ENCODE measurements at places on chromosomes 2 and 18.

DNA sequence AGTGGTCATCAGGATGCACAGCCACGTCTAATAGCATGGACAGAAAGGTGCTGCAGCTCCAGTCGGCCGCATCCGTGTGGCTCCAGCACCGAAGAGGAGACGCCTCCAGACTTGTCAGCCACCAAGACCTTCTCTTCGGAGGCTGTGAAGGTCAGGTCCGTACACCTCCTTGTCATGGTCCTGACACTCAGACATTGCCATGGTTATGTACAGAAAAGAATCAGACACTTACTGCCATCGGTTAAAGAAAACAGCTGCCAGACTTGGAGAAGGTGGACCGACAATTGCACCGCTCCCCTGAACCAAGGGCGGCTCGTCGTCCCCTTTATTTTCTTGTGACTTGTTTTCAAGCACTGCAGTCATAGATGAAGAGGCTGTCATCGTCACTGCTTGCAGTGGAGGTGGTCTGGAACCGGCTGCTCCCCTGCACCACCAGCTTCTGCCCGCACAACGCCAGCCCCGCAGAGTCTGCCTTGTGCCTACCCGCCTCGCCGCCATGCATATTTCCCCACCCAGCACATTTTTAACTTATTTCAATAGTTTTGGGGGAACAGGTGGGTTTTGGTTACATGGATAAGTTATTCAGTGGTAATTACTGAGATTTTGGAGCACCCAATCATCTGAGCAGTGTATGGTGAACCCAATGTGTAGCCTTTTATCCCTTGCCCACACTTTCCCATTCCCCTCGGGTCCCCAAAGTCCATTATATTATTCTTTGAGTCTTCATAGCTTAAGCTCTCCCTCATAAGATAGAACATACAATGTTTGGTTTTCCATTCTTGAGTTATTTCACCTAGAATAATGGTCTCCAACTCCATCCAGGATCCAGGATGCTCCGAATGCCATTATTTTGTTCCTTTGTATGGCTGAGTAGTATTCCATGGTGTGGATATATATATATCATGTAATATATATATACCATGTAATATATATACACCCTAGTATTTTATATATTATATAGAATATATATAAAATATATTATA lies 18.1 kb downstream of the FBXO48 start:
- DNase-seq = no peak

- no peak for DNase-seq
Measured at GRCh38 chr2:238527565-238527964, 100.8 kb downstream of the ASB1 start.

- DNase-seq = no peak
Measured at GRCh38 chr2:163259489-163259888, 420.9 kb upstream of the KCNH7 start.

DNA sequence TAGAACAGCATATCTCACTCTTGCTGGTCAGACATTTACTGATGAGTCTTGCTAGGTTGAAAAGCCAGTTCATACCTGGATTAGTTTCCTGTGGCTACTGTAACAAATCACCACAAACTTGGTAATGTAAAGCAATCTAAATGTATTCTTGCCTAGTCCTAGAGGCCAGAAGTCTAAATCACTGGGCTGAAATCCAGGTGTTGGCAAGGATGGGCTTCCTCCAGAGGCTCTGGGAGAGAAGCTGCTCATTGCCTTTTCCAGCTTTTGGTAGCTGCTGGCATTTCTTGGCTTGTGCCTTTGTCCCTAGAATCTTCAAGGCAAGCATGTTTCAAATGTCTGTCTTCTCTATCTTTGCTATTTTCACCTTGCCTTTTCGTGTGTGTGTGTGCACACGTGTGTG lies 62.3 kb upstream of the MAP4K3 start:
- no peak for DNase-seq

DNA sequence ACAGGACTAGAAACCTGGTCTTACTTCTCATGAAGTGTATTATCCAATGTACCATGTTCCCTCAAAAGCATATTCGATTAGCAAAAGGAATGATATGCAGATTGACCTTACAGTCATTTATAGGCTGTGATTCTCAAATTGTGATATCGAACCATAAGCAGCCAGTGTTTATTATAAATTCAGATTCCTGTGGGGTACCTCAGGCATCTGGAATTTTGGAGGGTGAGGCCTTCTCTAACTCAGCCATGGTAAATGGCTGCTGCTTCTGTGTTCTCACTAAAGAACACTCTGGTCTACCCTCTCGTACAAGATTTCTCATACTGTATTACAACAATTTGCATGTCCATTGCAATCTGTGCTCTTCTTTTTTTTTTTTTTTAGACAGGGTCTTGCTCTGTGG lies 84.5 kb downstream of the PRPF40A start:
- DNase-seq = no peak

GRCh38 chr18:41818381-41819355 lies 136.4 kb upstream of the PIK3C3 start:
- DNase-seq = no peak
